ENCODE measurements at places on chromosomes 7 and 10.

DNA sequence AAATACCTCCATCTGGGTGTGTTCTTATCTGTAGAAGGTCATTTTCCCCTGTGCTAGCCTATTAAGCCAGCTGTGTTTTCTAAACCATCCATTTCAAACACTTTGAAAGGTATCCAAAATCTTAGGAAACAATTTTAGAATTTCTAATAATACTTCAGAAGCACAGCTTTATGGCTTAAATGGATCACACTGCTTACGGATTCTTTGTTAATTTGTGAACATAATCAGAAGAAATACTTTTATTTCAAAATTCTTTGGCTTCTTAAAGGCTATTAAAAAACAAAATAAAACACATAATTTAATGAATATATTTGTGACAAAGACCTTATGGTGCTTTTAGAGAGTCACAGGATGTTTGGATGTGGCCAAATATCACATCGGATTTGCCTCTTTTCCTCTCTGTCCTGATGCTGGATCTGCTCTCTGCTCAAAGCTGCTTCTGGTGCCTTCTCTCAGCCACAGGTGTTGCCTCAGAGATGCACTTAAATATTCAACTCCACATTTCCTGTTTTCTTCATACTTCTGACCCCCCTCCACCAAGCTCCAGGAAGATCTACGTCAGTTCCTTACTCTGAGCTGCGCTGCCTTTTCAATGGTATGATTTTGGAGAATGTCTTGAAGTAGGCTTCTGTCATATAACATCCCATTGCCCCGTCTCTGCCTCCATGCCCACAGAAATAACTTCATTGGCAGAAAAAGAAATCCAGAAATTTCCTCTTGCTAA is 230.6 kb downstream of the MLLT10 start:
- DNase-seq = no peak

DNA sequence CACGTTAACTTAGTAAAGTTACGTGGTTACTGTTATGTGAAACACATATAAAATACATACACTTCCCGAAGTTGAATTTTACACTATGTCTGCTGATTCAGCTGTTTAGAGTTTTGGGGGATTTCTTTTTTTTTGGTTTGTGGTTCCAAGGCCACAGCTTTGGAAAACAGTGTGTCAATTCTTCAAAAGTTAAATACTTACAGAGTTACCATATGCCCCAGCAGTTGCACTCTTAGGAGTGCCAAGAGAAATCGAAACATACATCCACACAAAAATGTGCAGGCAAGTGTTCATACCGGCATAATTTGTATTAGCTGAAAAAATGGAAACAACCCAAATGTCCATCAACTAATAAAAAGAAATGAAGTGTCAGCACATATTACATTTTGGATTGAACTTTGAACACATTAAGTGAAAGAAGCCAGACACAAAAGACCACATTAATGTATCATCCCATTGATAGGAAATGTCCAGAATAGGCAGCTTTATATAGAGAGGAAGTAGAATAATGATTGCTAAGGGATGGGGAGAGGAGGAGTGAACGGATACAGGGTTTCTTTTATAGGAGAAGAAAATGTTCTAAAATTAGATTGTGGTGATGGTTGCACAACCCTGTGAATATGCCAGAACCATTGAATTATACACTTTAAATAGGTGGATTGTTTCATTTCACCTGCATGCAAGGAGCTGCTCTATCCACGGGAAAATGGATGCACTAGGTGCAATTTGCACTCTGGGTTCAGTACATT is 17.6 kb downstream of the APBB1IP start:
- no peak for DNase-seq

DNA sequence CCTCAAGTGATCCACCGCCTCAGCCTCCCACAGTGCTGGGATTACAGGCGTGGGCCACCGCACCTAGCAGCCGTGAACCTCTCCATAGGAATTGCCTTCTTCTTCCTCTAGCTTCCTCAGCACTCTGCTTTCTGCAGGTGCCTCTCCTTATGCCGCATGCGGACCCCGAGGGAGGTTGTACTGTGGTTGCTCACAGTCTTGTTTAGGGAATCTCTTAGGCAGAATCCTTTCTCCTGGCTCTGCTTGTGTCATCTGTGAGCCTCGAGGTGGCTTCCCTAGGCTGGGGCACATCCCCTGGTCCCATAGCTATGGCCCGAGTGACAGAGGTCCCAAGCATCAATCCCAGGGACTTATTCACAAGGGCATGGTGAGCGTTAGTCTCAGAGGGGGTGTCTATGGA is 33.2 kb upstream of the GIMAP8 start:
- no peak for DNase-seq

DNA sequence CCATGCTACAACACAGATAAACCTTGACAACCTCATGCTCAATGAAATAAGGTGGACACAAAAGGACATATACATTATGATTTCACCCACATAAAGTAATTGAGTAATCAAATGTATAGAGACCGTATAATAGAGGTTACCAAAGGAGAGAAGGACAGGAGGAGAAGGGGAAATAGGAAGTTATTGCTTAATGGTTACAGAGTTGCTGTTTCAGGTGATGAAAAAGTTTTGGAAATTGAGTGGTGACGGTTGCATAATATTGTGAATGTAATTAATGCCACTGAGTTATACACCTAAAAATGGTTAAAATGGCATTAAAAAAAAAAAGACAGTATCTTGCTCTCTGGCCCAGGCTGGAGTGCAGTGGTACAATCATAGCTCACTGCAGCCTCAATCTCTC is 1.5 kb upstream of the OGDH start:
- no peak for DNase-seq

- no peak for DNase-seq
These were observed 18.8 kb upstream of the VWA2 start for GRCh38 chr10:114220281-114220680.

- no peak for DNase-seq
These were observed 345.5 kb downstream of the REEP3 start for GRCh38 chr10:63866747-63867140.

DNA sequence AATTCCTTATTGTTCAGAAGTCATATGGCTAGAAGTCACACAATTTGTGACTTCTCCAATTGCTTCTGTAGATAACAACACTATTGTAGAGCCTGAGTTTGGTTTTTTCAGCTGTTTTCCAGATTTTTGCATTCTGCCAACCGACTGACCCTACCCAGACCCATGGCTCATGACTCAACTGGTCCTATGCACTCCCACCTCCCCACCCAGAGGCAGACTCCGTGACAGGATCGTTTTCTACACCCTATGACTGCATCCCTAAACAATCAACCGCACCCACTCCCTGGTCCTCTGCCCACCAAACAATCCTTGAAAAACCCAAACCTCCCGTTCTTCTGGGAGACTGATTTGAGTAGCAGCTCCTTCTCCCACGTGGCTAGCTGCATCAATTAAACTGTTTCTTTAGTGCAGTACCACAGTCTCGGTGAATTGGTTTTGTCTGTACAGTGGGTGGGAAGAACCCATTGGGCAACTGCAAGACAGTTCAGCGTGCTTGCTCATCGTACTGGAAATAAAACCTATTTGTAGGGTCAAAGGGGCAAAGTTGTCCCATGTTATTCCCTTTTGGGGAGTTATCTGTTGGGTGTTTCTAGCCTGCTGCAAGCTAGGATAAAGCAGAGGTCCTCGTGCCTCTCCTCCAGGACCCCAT is 150.3 kb upstream of the FAM20C start:
- DNase-seq = no peak

DNA sequence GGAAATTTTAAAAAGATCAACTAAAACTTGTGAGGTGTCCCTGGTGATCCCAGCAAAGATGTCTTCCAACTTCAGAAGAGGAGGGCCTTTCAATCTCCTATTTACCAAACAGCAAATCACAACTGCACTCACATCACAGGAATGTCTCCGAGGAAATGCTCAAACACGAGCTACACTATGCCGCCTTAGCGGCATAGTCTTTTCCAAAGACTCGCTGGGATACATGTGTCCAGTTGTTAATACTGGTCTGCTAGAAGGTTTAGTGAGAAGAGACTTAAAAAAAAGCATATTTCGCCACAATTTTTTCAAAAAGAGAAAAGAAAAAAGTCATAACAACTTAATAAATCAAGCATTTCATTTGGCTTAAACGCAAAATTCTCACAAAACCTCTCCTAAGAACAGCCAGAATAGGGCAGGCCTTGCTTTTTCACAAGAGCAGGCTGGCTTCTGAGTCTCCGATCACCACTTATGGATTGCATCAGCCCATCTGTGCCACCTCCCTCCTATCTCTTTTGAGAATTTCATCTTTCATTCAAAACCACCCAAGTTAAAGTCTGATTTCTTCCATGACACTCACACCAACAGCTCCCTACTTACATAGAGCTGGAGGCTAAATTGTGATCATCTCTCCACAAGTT is 66.1 kb downstream of the GNA12 start:
- DNase-seq = no peak

GRCh38 chr10:58352956-58353610 is 18.3 kb downstream of the UBE2D1 start:
- DNase-seq = no peak

- DNase-seq = no peak
These were observed 417.1 kb downstream of the TCERG1L start for GRCh38 chr10:130894471-130894870.

DNA sequence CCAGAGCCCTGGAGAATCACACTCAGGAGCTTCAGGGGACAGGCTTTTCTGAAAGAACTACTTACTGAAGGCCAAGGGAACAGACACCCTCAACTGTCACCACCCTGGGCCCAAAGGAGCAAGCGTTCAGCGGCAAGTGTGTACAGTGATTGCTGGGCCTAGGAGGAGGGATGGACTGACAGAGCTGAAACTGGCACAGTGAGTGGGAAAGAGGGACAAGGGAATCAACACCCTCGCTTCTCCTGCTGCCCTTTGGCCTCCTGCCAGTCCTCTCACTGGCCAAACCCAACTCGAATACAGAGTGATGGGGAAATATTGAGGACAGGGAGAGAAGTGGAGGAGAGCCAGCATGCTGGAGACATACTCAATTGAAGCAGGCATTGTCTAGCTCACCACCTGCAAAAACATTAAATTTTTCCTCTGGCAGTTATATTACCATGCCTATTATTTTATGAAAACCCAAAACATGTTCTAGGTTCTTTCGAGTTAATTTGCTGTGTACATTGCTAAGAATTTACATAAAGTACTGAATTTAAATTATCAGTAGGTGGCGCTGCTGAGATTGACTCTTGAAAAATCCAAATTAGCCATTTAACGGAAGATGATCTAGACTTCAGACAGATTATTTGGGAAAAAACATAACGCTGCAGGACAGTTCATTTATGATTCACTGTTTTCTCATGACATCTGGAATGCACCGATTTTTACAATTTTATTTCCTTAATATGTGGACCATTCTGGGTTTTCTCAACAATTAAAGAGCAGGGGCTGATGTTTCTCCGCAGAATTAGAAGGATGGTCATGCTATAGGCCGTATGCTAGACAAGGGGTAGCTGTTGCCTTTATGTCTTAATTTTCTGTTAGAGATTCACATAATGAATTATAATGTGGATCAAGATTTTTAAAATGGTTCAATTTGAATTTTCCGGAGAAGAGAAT is 14.7 kb upstream of the TMEM236 start:
- no peak for DNase-seq

DNA sequence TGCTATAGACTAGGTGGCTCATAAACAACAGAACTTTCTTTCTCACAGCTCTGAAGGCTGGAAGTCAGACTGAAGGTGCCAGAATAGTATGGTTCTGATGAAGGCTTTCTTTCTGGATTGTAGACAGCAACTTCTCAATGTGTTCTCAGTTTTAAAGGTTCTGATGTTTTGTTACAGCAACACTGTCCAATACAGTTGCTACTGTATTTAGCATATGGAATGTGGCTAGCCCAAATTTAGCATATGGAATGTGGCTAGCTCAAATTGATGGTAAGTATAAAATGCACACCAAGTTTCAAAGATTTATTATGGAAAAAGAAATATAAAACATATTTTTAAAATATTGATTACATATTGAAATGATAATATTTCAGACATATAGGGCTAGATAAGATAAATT is 145.3 kb downstream of the MBL2 start:
- DNase-seq = no peak

GRCh38 chr10:2714597-2714996 is 352.8 kb upstream of the PFKP start:
- DNase-seq = no peak

DNA sequence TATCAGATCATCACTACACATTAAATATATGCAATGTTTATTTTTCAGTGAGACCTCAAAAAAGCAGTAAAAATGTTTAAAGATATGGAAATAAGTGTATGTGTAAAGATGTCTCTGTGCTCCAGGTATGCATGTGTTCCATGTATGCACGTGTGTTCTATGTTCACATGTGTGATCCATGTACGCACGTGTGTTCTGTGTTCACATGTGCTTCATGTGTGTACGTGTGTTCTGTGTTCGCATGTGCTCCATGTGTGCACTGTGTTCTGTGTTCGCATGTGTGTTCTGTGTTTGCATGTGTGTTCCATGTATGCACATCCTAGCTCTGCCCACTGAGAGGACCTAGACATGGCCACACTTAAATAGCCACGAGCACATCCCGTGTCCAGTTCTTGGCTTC is 15.6 kb upstream of the PDIA4 start:
- no peak for DNase-seq

- no peak for DNase-seq
These were observed 13.6 kb downstream of the CAMK2B start for GRCh38 chr7:44311561-44312495.

GRCh38 chr10:37495415-37495814 is 362.0 kb downstream of the ZNF248 start:
- no peak for DNase-seq
